AG04449 (cell line): ENCODE measurements at places on chromosomes 16 and 17.

GRCh38 chr17:2237950-2238349 is 65.6 kb downstream of the SMG6 start:
- DNase-seq = no peak

DNA sequence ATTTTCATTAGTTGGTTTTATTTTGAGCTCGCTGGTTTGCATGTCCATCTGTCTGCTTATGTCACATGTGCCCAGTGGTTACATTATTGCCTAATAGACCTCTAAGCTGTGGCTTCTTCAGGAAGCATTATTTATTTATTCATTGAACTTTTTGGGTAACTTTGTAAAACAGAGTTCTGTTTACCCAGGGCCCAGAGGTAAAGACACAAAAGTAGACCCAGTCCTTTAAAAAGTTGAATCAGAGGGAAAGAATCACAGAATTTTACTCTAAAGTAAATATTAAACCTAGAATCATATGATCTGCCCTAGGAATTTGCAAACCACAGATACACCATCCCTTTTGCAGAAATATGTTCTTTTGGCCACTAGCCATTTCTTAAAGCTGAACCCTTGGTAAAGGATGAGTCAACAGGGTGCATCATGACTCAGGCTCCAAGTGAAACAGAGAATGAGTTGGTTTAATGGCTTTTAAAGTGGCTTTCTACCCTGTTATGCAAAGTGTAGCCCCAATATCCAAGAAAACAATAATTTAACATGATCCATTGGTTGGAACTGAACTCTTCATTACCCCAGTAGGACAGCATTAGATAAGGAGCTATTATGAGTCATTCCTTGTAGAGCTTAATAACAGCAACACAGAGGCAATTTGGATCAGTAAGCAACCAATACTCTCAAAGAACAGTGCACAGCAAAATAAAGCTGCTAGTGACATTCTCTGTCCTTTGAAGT is 236.3 kb downstream of the KCNJ2 start:
- DNase-seq = peak; percentile 16

DNA sequence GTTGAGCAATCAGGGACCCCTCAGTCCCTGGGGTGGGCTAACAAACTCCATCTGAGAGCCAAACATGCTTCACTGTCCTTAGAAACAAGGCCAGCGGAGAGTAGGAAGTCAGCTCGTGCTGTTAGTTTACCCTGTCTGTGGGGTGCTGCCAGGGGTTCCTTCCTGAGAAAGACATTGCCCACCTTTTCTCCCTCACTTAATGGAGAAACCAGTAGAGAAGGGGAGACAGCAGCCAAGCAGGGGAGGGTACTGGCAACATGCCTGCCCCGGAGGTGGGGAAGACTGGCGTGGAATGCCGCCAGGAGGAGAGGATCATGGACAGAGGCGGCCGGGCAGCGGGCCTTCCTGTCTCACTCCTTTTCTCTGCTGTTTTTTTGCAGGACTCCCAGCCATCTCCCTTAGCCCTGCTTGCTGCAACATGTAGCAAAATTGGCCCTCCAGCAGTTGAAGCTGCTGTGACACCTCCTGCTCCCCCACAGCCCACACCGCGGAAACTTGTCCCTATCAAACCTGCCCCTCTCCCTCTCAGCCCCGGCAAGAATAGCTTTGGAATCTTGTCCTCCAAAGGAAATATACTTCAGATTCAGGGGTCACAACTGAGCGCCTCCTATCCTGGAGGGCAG is 19.9 kb downstream of the SP2 start:
- no peak for DNase-seq

DNA sequence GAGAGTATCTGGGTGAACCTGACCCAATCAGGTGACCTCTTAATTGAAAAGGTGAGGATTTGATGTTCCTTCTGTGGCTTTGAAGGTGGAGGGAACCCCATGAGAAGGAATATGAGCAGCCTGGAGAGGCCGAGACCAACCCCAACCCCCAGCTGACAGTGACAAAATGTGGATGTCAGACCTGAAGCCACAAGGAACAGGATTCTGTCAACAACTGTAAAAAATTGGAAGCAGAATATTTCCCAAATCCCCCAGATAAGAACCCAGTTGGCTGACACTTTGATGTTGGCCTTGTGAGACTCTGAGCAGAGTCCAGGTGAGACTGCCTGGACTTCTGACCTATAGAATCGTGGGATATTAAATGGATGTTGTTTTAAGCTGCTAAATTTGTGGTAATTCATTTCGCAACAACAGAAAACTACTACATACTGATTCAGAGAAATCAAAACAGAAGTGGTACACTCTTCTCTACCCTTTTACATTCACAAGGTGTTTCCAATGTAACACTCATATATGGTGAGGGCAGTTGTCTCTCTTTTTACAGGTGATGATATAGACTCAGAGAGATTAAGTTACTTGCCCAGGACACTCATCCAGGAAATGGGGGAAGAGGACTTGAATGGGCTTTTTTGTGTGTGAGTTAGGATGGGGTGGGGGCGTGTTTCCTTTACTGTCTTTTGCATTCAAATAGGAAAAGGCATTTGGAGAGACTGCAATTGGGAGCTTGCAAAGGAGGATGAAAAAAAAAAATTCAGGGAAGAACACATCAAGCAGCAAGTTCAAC is 29.8 kb upstream of the SALL1 start:
- no peak for DNase-seq

DNA sequence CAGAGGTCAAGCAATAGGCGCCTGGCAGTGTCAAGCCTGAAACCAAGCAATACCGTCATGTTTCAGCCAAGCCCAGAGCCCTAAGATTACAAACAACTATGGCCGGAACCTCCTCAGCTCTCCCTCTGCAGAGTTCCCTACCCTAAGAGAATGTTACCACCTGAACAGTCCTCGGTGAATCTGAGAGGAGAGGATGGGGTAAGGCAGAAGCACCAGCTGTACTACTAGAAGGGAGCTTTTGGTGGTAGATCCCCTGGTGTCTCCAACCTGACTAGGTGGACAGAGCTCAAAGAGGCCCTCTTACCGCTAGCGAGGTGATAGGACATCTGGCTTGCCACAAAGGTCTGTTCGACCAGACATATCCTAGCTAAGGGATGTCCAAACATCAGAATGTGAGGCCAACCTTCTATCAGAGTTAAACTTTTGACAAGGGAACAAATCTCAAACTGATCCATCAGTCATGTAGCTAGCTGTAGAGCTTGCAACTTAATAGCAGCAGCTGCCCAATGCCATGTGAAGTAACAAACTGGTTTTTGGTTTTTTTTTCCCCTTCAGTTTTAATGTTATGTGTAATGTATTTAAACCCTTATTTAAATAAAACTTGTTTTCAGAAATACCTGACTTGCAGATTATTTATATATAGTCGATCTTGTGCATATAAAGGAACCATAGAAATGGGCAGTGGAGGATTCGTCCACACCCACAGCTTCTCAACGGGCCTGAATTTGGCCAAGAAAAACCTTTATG is 2.5 kb downstream of the EIF1 start:
- no peak for DNase-seq

GRCh38 chr16:13437413-13437795 is 482.6 kb upstream of the ERCC4 start:
- DNase-seq = no peak

DNA sequence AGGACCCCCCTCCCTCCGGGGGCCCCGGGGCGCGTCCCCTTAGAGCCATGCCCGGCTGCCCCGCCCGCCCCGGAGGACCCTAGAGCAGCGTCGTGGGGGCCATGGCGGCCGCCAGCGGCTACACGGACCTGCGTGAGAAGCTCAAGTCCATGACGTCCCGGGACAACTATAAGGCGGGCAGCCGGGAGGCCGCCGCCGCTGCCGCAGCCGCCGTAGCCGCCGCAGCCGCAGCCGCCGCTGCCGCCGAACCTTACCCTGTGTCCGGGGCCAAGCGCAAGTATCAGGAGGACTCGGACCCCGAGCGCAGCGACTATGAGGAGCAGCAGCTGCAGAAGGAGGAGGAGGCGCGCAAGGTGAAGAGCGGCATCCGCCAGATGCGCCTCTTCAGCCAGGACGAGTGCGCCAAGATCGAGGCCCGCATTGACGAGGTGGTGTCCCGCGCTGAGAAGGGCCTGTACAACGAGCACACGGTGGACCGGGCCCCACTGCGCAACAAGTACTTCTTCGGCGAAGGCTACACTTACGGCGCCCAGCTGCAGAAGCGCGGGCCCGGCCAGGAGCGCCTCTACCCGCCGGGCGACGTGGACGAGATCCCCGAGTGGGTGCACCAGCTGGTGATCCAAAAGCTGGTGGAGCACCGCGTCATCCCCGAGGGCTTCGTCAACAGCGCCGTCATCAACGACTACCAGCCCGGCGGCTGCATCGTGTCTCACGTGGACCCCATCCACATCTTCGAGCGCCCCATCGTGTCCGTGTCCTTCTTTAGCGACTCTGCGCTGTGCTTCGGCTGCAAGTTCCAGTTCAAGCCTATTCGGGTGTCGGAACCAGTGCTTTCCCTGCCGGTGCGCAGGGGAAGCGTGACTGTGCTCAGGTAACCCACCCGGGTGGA is 759 bp downstream of the ALKBH5 start:
- DNase-seq = no peak

DNA sequence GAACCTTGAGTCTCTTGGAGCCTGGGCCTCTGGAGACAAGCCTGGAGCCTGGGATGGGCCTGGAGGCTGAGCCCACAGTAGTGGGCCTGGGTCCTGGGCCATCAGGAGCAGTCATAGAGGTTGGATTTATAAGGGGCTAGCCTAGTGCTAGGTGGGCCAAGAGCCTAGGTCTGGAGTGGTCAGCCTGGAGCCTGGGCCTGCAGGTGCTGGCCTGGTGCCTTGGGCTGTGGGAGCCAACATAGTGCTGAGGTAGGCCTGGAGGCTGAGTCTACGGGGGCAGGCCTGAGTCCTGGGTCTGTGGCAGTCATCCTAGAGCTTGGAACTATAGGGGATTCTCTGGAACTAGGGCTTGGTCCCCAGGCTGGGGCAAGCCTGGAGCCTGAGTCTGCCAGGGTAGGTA is 414.1 kb downstream of the XYLT1 start:
- no peak for DNase-seq

- DNase-seq = no peak
Measured at GRCh38 chr17:31321481-31321880, at the start of gene EVI2A. Gene EVI2A (minus strand): TSS chr17:31321622. CDS start chr17:31319013, 2,609 bp downstream.

DNA sequence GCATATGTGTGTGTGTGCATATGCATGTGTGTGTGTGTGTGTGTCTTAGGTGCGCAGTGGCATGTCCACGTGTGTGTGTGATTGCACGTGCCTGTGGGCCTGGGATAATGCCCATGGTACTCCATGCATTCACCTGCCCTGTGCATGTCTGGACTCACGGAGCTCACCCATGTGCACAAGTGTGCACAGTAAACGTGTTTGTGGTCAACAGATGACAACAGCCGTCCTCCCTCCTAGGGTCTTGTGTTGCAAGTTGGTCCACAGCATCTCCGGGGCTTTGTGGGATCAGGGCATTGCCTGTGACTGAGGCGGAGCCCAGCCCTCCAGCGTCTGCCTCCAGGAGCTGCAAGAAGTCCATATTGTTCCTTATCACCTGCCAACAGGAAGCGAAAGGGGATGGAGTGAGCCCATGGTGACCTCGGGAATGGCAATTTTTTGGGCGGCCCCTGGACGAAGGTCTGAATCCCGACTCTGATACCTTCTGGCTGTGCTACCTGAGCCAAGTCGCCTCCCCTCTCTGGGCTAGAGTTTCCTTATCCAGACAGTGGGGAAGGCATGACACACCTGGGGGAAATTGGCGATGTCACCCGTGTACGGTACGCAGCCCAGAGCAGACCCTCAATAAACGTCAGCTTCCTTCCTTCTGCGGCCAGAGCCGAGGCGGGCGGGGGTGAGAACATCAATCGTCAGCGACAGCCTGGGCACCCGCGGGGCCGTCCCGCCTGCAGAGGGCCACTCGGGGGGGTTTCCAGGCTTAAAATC is 47.6 kb downstream of the IL21R start:
- no peak for DNase-seq

DNA sequence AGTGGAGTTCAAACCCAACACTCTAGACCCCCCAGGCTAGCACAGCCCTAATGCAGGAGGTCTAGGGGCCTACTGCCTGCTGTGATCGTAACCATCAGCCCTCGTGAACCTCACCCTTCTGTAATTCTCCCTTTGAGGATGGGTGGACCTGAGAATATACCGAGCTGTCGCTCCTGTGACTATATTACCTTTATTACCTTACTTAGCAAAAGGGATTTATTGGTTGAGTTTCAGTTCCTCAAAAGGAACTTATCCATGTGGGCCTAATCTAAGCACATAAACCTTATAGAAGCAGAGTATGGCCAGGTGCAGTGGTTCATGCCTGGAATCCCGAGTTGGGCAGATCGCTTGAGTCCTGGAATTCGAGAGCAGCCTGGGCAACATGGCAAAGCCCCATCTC is 19.2 kb upstream of the EMP2 start:
- DNase-seq = no peak
